SJSA1 (cell line): ENCODE measurements at places on chromosomes 5 and 9. TPM values are rescaled to one million over a fixed set of nuclear protein-coding genes. Genes with fewer than 3 reads are reported as not detected.

DNA sequence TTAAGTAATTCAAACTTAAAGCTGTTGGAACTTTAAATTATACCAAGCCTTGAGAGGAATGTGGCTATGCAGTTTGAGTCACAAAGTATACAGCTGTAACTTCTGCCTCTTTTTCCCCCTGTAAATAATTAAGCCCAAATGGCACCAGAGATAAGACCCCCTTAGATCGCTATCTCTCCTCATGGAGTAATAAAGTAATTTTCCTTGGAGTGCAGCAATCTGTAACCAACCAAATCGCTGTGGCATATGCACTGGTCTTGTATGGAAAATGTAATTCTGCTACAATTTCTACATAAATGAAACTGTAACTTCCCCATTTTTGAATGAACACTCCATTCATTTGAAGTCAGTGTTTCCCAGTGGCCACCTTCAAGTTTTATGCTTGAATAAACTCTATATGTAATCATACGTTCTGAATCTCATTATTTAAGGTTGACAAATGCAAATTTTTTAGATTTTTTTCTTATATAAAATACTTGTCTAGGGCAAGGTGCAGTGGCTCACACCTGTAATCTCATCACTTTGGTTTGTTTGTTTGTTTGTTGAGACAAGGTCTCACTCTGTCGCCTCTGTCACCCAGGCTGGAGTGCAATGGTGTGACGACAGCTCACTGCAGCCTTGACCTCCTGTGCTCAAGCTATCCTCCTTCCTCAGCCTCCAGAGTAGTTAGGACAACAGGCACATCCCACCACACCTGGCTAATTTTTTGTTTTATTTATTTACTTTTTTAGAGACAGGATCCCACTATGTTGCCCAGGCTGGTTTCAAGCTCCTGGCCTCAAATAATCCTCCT lies 12.3 kb downstream of the SUSD1 start:
- peaks cover 3% of the 10 kb centered on the region; the same call in 1 of the 2 replicates for H3K36me3 ChIP-seq
- peaks cover 25% of the 10 kb centered on the region for H3K4me1 ChIP-seq
- H3K27ac ChIP-seq: no peak overlapping the region
- DNase-seq: no peak

DNA sequence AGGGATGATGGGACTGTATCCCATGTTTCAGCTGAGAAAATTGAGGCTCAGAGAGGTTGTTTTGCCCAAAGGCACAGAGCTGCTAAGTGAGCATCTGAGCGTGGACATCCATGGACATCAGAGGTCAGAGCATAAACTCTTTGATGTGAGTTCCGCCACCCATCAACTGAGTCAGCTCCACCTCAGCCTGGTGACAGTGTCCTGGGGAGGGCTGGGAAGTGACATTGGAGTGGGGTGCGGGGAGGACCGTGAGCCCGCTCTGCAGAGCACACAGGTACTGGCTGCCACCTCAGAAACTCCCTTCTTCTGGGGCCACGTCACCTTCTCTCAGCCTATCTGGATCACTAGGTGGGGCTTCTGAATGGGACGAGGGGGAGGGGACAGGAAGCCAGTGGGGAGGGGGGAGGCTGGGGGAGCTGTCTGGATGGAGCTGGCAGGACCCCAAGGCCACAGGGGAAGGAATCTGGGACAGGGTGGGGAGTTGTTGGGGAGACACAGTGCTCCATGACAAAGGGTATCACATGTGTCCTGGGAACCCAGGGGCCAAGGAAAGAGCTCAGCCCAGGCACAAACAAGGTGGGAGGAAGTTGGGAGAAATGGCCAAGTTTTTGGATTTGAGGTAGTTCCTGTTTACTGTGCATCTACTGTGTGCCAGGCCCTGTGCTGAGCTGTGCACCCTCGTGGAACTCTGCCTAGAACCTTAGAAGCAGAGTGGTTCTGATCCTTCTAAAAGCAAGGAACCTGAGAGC lies 2.5 kb downstream of the LAMC3 start:
- no peak for DNase-seq
- H3K4me3 ChIP-seq: no peak overlapping the region
- H3K27me3 ChIP-seq: peaks cover 46% of the 10 kb centered on the region

Gene SEMA4D
- 0.03 and 0.37 TPM in 2 replicates for total RNA-seq

- no peak overlapping the region for H3K27ac ChIP-seq
- H3K4me3 ChIP-seq: no peak overlapping the region
- H3K36me3 ChIP-seq: no peaks in the 10 kb centered on the region
Measured at GRCh38 chr9:123455187-123455586, 99.2 kb downstream of the CRB2 start.

DNA sequence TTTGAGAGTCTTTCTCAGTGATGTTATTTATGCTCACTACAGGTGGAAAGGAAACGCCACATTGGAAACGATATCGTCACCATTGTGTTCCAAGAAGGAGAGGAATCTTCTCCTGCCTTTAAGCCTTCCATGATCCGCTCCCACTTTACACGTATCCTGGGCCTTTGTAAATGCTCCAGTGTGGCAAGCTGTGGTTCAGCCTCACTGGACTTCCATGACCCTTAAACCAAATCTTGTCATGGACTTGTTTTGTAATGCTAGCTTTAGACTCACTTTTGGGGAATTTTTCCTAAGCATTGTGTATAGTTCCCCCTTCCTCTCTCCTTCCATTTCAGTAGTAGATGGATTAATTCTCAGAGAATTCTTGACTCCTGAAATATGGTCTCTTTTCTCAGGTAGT lies 60.9 kb upstream of the SLC2A8 start:
- DNase-seq: no peak
- peak overlapping the region; percentile 85 for H3K27ac ChIP-seq
- no peak overlapping the region for H3K4me3 ChIP-seq
- H3K4me1 ChIP-seq: peaks cover 57% of the 10 kb centered on the region
- no peaks in the 10 kb centered on the region for H3K36me3 ChIP-seq
- H3K27me3 ChIP-seq: no peaks in the 10 kb centered on the region

- H3K27me3 ChIP-seq: no peaks in the 10 kb centered on the region
- no peaks in the 10 kb centered on the region for H3K4me1 ChIP-seq
- H3K4me3 ChIP-seq: no peak overlapping the region
- no peak for DNase-seq
Measured at GRCh38 chr9:12906646-12907045, 131.8 kb downstream of the LURAP1L start.

DNA sequence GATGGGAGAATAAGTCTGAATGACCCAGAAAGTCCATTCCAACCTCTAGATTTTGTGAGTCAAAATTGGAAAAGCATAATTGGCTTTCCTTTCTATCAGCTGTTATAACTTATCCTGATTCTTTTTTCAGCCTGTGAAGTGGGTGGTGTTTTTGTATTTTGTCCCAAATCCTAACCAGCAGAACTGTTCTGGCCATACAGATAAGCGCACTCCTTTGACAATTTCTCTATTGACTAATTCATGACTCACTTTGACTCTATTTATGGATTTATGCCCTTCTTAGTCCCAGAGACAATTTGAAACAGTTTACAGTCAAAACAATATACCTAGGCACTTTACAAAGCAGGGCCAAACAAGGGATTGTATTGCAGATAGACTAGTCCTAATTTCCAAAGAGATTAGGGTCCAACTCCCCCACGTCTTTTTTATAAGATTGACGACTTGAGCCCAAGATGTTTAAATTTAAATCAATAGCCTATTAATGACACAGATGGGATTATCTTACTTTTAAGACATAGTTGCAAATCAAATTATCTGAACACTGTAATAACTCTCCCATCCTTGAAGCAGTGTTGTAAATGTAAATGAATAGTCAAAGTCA lies 301.7 kb upstream of the SEMA6A start:
- DNase-seq: no peak
- no peaks in the 10 kb centered on the region for H3K36me3 ChIP-seq
- H3K27ac ChIP-seq: no peak overlapping the region
- no peaks in the 10 kb centered on the region for H3K4me1 ChIP-seq
- no peaks in the 10 kb centered on the region for H3K27me3 ChIP-seq

Gene KIF12
- 0.13 and 0.85 TPM in 2 replicates for total RNA-seq

Gene ELOVL7
- 0.05 TPM in 1 of 2 replicates, not detected in the other for total RNA-seq

Gene GNAQ
- 22.9 and 46.2 TPM in 2 replicates for total RNA-seq

- peak; percentile 26 for DNase-seq
- 0 out of 2 replicates have a peak, but pooled peaks cover 3% of the 10 kb centered on the region for H3K36me3 ChIP-seq
- peak within 1 kb of the TSS; percentile 26 for H3K27ac ChIP-seq
- H3K4me1 ChIP-seq: peaks cover 15% of the 10 kb centered on the region
- H3K27me3 ChIP-seq: no peaks in the 10 kb centered on the region
Measured at GRCh38 chr9:127877566-127877998, at the start of gene AK1. TSS of gene AK1 (minus strand) at chr9:127877675. CDS start at chr9:127874617, 3,058 bp downstream.

- peak; percentile 22 for DNase-seq
- no peaks in the 10 kb centered on the region for H3K27me3 ChIP-seq
- no peak overlapping the region for H3K4me3 ChIP-seq
Measured at GRCh38 chr5:157454273-157454672, 5.7 kb upstream of the NIPAL4 start.

- H3K4me3 ChIP-seq: 0 out of 2 replicates have a peak overlapping the region, but pooled peaks have one; percentile 18
- no peaks in the 10 kb centered on the region for H3K4me1 ChIP-seq
- no peaks in the 10 kb centered on the region for H3K36me3 ChIP-seq
- no peak overlapping the region for H3K27ac ChIP-seq
- DNase-seq: no peak
- peaks cover 50% of the 10 kb centered on the region for H3K27me3 ChIP-seq
Measured at GRCh38 chr5:53381-54174, 38.4 kb upstream of the PLEKHG4B start.

DNA sequence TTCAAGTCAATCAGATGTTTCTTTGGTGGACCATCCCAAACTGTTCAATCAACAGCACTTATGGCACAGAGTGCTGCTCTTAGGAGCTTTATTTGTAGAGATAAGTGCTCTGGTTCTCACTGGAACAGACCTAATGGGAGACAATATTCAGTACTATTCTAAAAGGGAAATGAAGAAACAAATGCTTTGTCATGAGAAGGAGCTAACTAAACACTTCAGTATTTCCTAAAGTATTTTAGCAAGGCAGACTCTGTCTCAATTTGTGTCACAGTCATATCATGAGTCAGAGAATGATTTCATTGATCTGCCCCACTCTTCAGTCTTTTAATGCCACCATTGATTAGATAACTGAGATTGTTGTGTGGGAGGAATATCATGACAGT lies 175.3 kb downstream of the SLF1 start:
- no peaks in the 10 kb centered on the region for H3K36me3 ChIP-seq
- peak overlapping the region; percentile 64 for H3K27ac ChIP-seq
- no peak overlapping the region for H3K4me3 ChIP-seq
- no peak for DNase-seq
- no peaks in the 10 kb centered on the region for H3K27me3 ChIP-seq

Gene ZCCHC10
- total RNA-seq: 53.7 and 66.4 TPM in 2 replicates

DNA sequence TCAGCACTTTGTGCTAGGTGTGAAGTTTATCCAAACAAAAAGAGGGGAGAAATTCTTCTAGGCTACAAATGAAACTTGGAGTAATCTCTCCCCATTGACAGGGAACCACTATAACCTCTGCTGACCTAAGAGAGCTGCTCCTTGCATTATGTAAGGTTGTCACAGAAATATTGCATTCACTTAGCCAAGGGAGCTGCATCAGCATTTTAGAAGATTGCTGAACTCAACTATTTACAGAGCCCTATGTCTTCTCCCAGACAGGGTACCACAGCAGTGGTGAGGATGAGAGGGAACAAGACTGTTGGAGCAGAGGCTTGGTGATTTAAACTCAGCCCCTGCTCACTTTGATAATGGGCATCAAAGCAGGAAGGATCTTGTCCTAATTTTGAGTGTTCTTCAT lies 362.0 kb downstream of the TMEM38B start:
- no peak overlapping the region for H3K27ac ChIP-seq
- H3K4me3 ChIP-seq: no peak overlapping the region
- H3K27me3 ChIP-seq: no peaks in the 10 kb centered on the region
- DNase-seq: no peak

- no peaks in the 10 kb centered on the region for H3K27me3 ChIP-seq
- no peak overlapping the region for H3K4me3 ChIP-seq
- H3K4me1 ChIP-seq: no peaks in the 10 kb centered on the region
- DNase-seq: no peak
- H3K36me3 ChIP-seq: no peaks in the 10 kb centered on the region
Measured at GRCh38 chr9:38358390-38359296, 33.9 kb upstream of the ALDH1B1 start.
